T47D (cell line): ENCODE measurements at places on chromosomes 5 and 9.
A peak's percentile ranks its signal among the peaks of the same experiment; 100 is the strongest.

GRCh38 chr9:127221695-127222094 is 42.9 kb upstream of the GARNL3 start:
- no peak for DNase-seq

GRCh38 chr9:87887661-87888480 is 5.2 kb downstream of the SPATA31E1 start:
- DNase-seq = no peak

GRCh38 chr5:74866596-74867162 is 492 bp upstream of the FAM169A start:
- peak; percentile 25 for DNase-seq

DNA sequence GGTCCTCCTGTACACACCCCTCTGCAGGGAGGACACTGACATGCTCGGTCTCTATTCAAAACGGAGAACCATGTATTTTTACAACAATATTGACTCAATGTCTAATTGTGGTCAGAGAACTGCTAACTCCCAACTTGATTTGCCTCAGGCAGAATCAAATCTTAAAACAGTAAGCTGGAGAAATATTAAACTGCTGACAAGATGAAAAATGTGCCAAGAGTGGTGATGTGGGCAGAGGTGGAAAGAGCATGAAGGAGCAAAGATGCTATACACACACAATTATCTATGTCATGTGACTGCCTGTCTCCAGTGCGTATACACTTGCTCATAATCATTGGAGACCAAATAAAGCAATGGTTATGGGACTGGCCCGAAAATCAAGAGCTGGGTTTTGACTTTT is 556.1 kb upstream of the ZNF608 start:
- no peak for DNase-seq

DNA sequence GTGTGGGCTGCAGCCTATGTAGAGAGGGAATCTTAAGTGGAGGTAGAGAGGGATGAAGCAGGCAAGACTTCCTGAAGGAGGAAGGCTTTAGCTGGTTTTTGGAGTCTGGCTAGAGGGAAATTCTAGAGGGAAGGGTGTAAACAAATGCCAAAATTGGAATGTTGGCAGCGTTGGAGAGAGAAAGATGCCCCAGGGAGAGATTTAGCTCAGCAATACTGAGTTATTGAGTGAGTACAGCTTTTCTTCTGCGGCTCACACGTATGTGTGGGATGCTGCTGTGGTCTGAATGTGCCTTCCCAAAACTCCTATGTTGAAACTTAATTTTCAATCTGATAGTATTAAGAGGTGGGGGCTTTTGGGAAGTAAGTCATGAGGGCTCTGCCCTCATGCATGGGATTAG is 24.5 kb upstream of the GLRA1 start:
- no peak for DNase-seq

- DNase-seq = no peak
Measured at GRCh38 chr5:172029876-172030275, 23.4 kb upstream of the FBXW11 start.

GRCh38 chr5:150412319-150413175 is at the start of gene CD74:
CD74 (minus strand) TSS chr5:150412910; CDS start chr5:150412749, 161 bp downstream.
- peak; percentile 78 for DNase-seq

- DNase-seq = peak; percentile 43
Measured at GRCh38 chr9:137423514-137424291, 510 bp downstream of the NOXA1 start.

DNA sequence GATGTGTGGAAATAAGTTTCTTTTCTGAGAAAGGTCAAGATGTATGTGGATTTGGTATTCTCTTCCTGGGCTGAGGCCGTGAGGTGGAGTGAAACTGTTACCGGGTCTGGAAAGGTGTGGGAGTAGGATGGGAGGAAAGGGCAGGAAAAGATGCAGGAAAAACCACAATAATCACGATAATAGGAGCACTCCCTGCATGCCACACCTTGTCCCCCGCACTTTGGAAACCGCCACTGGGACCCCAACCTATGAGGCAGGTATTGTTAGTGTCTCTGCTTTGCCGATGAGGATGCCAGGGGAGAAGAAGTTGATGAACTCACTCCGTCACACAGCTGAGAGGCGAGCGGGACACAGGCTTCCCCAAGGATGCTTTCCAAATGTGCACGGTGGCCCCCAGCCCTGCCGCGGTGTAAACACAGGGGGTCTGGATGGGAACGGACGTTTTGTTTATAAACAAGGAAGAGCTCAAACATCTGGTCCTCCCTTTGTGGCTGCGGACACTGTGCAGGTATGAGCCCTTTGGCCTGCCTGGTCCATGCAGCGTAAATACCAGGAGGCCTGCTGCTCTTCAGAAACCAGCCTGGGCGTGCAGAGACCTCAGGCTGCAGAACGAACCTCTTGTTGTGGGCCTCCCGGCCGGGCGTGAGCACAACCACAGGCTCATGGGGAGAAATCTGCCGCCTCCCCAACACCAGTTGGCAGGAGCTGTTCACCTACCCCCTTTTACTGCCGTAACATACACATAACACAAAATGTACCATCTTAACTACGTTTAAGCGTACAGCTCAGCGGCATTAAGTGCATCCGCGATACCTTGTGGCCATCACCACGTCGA is 126.7 kb downstream of the COL23A1 start:
- no peak for DNase-seq

DNA sequence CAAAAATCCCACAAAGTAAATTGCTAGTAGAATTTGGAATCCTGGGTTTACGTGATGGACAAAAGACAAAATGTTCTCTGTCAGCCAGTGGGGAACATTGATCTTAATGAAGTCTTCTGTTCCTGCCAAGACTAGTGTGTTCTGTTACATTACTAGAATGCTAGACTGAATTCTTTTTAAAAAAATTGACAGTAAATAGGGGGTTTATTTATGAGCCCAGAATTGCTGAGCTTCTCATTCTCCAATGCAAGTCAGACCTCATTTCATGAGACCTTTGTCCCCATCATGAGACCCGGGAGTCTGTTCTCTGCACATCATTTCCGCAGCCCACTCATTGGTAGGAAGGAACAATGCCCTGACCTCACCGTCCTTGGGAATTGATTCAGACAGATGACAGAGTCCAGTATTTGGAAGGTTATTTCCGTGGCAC is 173.8 kb upstream of the OTULINL start:
- no peak for DNase-seq

GRCh38 chr9:128818839-128819715 is 777 bp downstream of the ENDOG start:
- peak; percentile 72 for DNase-seq

- DNase-seq = no peak
Measured at GRCh38 chr5:147966326-147966725, 60.0 kb upstream of the C5orf46 start.

GRCh38 chr5:170059221-170059620 is 46.5 kb upstream of the FOXI1 start:
- no peak for DNase-seq
